Lung (tissue), 17 donors: ENCODE measurements at places on chromosomes 1 and 21. TPM values are rescaled to one million over a fixed set of nuclear protein-coding genes. Genes with fewer than 3 reads are reported as not detected.
A peak's percentile ranks its signal among the peaks of the same experiment; 100 is the strongest.

Gene ELOA
- 65.0 TPM for total RNA-seq

Gene IFI44L
- 6.2 TPM for total RNA-seq

Gene NPHS2
- total RNA-seq = not detected

- peaks cover 9% of the 10 kb centered on the region for H3K4me1 ChIP-seq
- H3K4me3 ChIP-seq = no peak overlapping the region
- no peaks in the 10 kb centered on the region for H3K27me3 ChIP-seq
- no peak for DNase-seq
- no peaks in the 10 kb centered on the region for H3K36me3 ChIP-seq
Observed at GRCh38 chr21:45383615-45384201, 21.3 kb upstream of the COL18A1 start.

DNA sequence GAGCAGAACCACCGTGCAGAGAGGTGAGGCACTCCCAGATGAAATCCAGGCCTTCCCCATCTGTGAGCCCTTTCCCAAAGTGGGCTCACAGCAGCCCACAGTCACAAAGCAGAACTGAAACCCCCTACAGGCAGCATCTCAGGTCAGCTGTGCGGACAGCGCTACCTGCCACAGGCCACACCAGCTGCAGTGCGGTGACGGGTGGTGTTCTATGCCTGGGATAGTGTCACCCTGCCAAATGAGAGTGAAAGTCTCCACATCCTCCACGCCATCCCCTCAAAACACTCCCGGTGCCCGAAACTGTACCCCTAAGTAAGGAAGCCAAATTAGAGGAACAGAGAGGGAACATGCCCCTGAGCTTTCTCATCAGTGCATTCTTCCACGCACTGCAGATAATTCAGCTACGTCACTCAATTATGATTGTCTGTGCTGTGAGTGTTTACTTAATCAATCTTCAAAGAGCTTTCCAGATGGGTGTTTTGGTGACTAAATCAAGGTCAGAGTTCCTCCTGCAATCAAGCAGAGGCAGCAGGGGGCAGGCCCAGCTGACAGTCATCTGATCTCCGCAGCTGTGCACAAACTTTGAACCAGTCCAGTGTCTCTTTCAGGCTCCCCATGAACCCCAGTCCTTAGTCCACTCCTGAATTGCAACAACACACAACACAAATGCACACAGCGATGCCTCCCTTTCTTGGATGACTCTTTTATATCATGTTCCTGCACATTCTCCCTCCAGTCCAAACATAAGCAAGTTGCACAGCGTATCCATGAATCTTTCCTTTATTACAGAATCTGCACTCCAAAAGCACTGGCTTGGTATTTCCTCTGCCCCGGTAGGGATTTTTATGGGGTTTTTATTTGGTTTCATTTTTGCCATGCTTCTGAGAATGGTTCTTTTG is 150.0 kb downstream of the TOMM20 start:
- DNase-seq = peak; percentile 73
- no peaks in the 10 kb centered on the region for H3K36me3 ChIP-seq
- H3K27me3 ChIP-seq = no peaks in the 10 kb centered on the region
- peaks cover 31% of the 10 kb centered on the region for H3K4me1 ChIP-seq
- H3K27ac ChIP-seq = peak overlapping the region; percentile 88

DNA sequence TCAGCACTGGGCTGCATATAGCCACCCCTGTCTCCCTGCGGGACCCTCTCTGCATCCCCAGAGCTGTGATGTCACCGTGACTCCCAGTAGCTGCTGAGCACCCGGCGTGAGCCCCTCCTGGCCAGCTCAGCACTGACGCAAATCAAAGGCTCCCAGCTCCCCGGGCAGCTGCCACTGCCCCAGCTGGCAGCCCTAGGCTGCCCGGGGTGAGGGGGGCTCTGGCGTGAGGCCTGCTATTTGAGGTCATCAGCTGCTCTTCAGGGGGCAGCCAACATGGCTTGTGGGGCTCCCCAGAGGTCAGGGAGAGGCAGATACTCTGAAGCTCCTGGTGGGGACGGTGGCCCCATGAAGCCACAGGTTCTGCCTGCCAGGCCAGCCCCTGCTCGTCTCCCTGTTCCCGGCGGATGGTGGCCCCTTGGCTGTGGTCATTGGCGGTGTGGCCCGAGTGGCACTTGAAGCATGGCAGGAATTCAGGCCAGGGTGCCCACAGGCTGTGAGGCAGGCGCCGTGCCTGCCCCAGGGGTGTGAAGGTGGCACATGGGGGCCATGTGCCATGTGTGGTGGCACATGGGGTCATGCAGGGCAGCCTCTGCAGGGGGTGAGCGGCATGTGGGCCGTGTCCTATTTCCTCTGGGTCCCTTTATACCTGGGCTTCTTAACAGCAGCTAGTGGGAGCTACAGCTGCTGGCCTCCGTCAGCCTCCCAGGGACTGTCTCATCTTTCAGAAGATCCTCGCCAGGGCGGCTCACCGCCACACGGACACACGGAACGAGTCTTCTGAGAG is 85.4 kb downstream of the SIK1 start:
- no peaks in the 10 kb centered on the region for H3K36me3 ChIP-seq
- H3K27me3 ChIP-seq = no peaks in the 10 kb centered on the region
- no peak overlapping the region for H3K4me3 ChIP-seq
- H3K4me1 ChIP-seq = peaks cover 25% of the 10 kb centered on the region
- DNase-seq = no peak
- H3K27ac ChIP-seq = peak overlapping the region; percentile 17

DNA sequence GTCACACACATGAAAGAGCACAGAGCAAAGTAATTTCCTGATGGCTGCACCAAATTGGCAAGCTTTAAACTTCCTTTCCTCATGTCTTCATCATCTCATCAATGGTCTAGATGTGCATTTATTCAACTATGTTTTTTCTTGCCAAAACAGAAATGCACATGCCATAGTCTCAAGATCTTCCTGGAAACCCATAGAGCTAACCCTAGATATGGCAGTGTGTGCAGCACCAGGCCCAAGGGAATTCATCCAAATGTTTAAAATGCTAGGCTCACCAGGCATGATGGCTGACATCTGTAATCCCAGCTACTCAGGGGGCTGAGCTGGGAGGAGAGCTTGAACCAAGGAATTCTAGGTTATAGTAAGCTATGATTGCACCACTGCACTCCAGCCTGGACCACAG is 31.2 kb upstream of the PALMD start:
- H3K27me3 ChIP-seq = no peaks in the 10 kb centered on the region
- no peaks in the 10 kb centered on the region for H3K4me1 ChIP-seq
- no peak overlapping the region for H3K4me3 ChIP-seq
- H3K27ac ChIP-seq = no peak overlapping the region
- DNase-seq = no peak

DNA sequence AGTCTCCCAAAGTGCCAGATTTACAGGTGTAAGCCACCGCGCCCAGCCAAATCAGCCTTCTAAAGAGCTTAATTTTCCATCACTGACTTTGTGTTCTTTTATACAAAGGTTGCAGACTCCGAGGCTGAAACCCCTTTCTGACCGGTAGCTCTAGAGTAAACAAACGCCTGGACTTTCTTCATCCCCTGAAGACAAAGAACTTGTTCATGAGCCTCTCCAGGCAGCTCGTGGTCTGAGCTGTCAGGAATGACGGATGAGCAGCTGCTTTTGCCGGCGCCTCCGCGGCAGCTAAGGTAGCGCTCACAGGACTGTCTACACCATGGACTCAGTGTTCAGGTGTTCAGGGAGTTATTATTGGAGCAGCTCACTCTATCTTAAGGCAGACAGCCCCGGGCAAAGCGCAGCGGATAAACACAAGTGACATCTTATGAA is 128.5 kb upstream of the ERRFI1 start:
- peak; percentile 37 for DNase-seq
- H3K27ac ChIP-seq = no peak overlapping the region
- no peaks in the 10 kb centered on the region for H3K27me3 ChIP-seq
- H3K4me1 ChIP-seq = no peaks in the 10 kb centered on the region
- no peaks in the 10 kb centered on the region for H3K36me3 ChIP-seq
- no peak overlapping the region for H3K4me3 ChIP-seq

- H3K4me1 ChIP-seq = no peaks in the 10 kb centered on the region
- H3K36me3 ChIP-seq = no peaks in the 10 kb centered on the region
- no peaks in the 10 kb centered on the region for H3K27me3 ChIP-seq
- H3K27ac ChIP-seq = no peak overlapping the region
Observed at GRCh38 chr1:1419813-1420653, 1.0 kb downstream of the ANKRD65 start.

- no peak overlapping the region for H3K4me3 ChIP-seq
- no peak for DNase-seq
- no peaks in the 10 kb centered on the region for H3K36me3 ChIP-seq
Observed at GRCh38 chr1:219109424-219110018, 64.2 kb upstream of the LYPLAL1 start.

GRCh38 chr1:168213349-168213748 is 12.5 kb upstream of the SFT2D2 start:
- no peak overlapping the region for H3K27ac ChIP-seq
- H3K27me3 ChIP-seq = no peaks in the 10 kb centered on the region
- H3K36me3 ChIP-seq = no peaks in the 10 kb centered on the region
- H3K4me3 ChIP-seq = no peak overlapping the region
- DNase-seq = no peak

GRCh38 chr1:7555391-7556185 is 215.5 kb upstream of the VAMP3 start:
- H3K4me3 ChIP-seq = no peak overlapping the region
- H3K27me3 ChIP-seq = no peaks in the 10 kb centered on the region
- no peak overlapping the region for H3K27ac ChIP-seq

DNA sequence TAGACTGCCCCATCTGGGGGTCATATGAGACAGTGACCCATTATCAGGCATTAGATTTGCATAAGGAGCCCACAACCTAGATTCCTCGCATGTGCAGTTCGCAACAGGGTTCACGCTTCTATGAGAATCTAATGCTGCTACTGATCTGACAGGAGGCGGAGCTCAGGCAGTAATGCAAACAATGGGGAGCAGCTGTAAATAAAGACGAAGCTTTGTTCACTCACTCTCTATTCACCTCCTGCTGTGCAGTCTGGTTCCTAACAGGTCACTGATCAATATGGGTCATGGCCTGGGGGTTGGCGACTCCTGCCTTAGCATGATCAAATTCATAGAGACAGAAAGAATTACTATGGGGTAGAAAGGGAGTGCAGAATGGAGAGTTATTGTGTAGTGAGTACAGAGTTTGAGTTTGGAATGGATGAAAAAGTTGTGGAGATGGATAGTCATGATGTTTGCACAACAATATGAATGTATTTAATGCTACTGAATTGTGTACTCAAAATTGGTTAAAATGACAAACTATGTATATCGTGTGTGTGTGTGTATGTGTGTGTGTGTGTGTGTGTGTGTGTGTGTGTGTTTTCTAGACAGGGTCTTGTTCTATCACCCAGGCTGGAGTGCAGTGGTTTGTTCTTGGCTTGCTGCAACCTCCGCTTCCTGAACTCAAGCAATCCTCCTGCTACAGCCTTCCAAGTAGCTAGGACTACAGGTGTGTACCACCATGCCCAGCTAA is 42.2 kb downstream of the BTF3L4 start:
- no peaks in the 10 kb centered on the region for H3K36me3 ChIP-seq
- H3K27ac ChIP-seq = no peak overlapping the region
- no peaks in the 10 kb centered on the region for H3K27me3 ChIP-seq
- H3K4me1 ChIP-seq = no peaks in the 10 kb centered on the region
- H3K4me3 ChIP-seq = no peak overlapping the region

- peaks cover 9% of the 10 kb centered on the region for H3K4me1 ChIP-seq
- no peak overlapping the region for H3K4me3 ChIP-seq
- H3K36me3 ChIP-seq = no peaks in the 10 kb centered on the region
- DNase-seq = no peak
- H3K27ac ChIP-seq = no peak overlapping the region
- no peaks in the 10 kb centered on the region for H3K27me3 ChIP-seq
Observed at GRCh38 chr1:9555942-9556341, 16.7 kb downstream of the SLC25A33 start.

- H3K4me3 ChIP-seq = no peak overlapping the region
- peak; percentile 82 for DNase-seq
- no peak overlapping the region for H3K27ac ChIP-seq
- peaks cover 3% of the 10 kb centered on the region for H3K36me3 ChIP-seq
- no peaks in the 10 kb centered on the region for H3K27me3 ChIP-seq
Observed at GRCh38 chr1:22709891-22710700, 543 bp upstream of the EPHB2 start.

DNA sequence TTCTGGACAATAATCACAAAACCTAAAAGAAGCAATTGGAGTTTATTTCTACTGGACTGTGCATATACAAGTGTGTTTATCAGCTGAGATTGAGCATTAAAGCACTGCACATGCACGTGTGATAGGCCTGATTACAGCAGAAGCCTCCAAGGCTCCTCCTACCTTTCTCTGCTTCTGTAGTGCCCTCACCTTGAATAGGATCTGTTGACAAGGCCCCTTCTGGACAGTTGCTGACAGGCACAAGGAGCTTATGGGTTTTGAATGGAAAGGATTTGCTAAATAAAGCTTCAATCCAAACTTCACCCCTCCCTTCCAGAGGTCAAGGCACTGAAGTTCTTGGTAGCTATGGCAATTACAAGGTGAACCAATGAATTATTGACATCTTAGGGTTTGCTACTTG is 7.9 kb upstream of the SGIP1 start:
- H3K27ac ChIP-seq = no peak overlapping the region
- H3K27me3 ChIP-seq = no peaks in the 10 kb centered on the region
- H3K4me1 ChIP-seq = no peaks in the 10 kb centered on the region
- no peak overlapping the region for H3K4me3 ChIP-seq

DNA sequence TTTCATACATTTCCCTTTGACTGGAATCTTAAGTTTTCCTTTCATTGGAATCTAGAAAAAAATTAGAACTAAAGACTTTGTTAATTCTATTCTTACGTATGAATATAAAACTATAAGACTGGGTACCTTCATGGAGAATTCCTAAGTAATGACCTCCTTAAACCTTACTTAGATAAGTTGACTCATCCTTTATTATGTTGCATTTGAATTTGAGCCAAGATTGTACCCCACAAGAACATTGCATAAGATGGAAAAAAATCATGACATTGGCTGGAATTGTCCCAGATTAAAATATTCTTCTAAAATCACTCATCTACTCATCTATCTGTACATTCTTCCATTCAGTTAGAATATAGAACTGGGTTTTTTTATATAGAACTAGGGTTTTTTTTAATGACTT is 137.4 kb downstream of the C1orf21 start:
- H3K4me1 ChIP-seq = peaks cover 3% of the 10 kb centered on the region
- no peak overlapping the region for H3K4me3 ChIP-seq
- H3K36me3 ChIP-seq = no peaks in the 10 kb centered on the region
- H3K27ac ChIP-seq = no peak overlapping the region
- no peaks in the 10 kb centered on the region for H3K27me3 ChIP-seq
